HepG2 (cell line): ENCODE measurements at places on chromosomes 5 and 9. TPM values are rescaled to one million over a fixed set of nuclear protein-coding genes. Genes with fewer than 3 reads are reported as not detected.

- DNase-seq = no peak
These were observed 130.9 kb downstream of the COX7C start for GRCh38 chr5:86748538-86749105.

DNA sequence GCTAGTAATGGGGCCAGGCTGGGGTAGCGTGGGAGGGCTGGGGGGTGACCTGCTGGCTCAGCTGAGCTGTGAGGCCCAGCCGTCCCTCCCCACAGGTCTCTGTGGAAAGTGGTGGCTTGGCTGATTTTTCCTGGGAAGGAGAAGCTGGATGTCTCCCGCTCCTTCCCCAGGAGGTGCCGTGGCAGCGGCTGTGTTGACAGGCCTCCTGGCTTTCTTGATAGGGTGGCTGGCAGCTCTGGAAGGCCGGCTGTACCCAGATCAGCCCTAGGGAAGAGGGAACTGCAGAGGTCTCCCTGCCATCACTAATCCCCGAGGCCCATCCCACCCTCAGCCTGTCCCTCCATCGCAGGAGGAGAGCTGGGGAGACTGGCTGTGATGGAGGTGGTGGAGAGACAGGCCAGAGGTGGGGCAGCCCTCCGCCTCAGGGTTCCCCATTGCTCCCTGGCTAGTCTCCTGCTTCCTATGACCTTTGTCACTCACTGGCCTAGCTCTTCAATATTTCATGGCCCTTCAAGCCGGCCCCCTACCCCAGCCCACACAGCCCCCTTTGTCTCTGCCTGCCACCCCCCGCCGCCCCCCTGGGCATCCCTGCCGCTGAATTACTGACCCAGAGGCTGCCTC, 6.8 kb downstream of the CXXC5 start:
- no peak for DNase-seq

DNA sequence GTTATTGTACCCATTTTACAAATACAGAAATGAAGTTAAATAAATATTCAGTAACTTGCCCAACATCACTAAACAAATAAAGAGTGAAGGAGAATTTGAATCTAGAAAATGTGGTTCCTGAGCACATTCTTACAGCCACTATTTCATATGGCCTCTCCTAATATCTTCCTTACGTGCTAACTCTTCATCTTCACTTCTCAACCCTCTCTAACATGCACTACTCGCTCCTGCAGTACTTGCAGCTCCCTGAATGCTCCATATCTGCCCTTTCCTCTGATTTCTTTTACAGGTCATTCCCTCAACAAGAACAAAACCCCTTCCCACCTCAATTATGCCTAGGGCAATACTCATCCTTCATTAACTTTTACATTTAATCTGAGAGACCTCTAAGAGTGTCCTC, 711.5 kb downstream of the CETN3 start:
- no peak for DNase-seq

DNA sequence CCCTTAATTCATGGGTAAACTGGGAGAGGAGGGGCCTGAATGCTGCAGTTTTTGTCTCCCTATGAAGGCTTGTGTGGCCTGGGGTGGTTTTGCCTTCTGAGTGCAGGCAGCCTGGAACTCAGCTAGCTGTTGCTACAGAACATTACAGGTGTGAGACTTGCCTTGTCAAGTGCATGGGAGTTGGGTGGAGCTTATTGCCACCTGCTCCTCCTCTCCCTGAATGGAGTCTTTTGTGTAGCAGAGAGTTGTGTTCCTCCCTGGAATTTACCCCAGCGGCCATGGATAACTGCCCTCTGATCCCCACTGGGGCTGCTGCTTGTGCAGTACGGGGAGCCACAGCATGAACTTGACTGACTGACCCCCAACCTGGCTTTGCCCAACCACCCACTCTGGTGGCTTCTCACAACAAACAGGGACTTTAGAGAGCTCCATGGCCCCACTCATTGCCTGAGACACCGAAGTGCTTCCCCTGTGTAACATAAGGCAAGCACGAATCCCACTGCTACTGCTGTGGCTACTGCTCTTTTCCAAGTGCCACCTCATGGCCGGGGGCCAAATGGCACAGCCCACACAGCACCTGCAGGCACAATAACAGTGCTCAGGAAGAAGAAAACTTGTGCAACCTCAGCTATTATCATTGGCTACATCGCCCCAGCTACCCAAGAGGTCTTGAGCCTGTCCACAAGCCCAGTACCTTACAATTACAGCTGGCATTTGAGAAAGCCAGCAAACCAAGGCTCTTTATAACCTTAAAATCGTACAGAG, 942.9 kb downstream of the CDH18 start:
- no peak for DNase-seq

ANKRD31 gene
- total RNA-seq = 0.08 and 0.09 TPM in 2 replicates

SPAAR gene
- 0.07 TPM in 1 of 2 replicates, not detected in the other for total RNA-seq

CD14 gene
- total RNA-seq = 0.70 and 1.7 TPM in 2 replicates

GRCh38 chr5:10702040-10702629, 58.9 kb downstream of the DAP start:
- DNase-seq = no peak

GRCh38 chr5:129172580-129172979, 78.0 kb downstream of the ISOC1 start:
- no peak for DNase-seq

C8G gene
- total RNA-seq = 2.0 and 4.9 TPM in 2 replicates

DNA sequence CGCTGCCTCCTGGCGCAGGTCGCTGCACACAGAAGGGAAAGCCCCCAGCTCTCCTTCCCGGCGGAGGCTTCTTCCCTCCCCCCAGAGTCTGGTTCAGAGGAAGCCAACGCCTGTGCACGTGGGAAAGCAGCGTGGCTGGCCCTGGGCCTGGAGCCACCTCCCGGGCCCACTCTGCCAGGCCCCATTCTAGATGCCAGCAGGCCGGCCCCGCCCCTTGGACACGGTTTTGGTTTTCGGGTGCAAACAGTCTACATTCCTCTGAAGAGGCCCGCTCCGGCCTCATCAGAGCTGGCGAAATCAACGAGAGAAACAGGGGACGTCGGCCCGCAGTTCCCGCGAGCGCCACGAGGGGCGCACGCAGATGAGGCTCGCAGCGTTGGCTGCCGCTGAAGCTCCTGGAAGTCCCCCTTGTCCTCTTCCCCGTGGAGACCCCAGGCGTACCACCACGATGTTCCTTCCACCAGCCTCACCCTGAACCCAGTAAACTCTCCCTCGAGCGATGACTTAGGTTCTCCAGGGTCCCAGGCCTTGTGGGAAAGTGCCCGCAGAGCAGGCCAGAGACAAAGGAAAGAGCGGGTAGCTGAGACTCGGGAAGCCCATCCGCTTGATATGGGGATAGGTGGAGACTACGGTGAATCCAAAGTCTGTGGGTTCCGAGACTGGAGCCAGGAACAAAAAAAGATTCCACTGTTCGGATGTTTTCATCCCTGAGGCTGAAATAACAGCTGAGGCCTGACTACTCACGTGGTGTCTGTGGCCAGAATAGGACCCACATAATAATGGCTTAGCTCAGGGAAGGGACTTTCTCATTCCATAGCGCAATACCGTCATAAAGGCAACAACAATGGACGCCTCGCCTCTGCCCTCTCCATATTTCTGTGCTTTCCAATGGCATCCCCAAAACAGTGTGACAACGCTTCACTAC, 64.2 kb downstream of the KLF4 start:
- peak; percentile 50 for DNase-seq

CTXN3 gene
- total RNA-seq = not detected in 2 replicates

GRCh38 chr5:37810311-37810710, 29.5 kb downstream of the GDNF start:
- DNase-seq = no peak

DNA sequence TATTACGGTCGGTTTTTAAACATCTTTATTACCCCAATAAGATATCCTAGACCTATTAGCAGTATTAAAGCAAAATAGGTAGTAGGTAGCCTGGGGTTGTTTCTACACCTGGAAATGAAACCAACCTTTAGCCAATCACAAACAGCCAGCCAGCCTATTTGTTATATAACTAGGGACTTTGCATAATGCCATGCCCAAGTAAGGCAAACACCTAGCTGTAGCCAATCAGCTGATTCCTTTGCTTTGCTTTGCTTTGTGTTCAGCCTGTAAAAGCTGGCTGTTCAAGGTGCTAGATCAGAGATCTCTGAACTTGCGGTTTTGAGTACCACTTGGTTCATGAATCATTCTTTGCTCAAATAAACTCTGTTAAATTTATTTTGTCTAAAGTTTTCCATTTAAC, 46.5 kb upstream of the SETD9 start:
- DNase-seq = no peak

DNA sequence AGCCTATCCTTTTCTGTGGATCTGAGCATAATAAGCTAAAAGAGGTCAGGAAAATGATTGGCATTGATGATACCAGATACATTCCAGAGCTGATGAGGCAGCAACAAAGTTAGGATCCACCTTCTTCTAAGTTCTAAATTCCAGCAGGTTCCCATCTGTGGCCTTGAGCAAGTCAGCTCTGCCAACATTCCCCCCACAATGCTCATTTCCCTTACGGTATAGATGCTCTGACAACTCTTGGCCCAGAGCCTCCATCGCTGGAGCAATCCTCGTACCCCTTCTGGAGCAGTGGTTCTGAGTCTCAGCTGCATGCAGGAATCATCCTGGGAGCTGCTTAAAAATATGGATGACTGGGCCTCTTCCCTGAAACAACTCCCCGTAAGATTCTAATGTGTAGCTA, 78.1 kb downstream of the MED27 start:
- no peak for DNase-seq

- no peak for DNase-seq
These were observed 42.1 kb downstream of the LOX start for GRCh38 chr5:122035913-122036312.

DNA sequence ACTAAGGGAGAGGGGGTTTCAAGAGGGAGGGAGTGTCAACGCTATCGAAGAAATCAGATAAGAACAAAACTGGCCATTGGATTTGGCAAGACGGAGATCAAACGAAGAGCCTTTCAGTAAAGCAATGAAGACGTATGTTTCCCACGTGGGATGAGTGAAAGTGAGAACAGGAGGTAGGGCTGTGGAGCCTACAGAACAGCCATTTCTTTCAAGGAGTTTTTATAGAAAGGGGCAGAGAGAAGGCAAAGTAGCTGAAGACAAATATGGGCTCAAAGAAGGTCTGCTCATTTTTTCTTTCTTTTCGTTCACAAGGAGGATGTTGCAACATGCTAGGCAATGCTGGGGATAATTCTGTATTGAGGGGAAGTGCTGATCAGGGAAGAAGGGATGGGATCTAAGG, 98.3 kb downstream of the SUSD1 start:
- no peak for DNase-seq

SLCO6A1 gene
- 0.31 TPM in 1 of 2 replicates, not detected in the other for total RNA-seq

DNA sequence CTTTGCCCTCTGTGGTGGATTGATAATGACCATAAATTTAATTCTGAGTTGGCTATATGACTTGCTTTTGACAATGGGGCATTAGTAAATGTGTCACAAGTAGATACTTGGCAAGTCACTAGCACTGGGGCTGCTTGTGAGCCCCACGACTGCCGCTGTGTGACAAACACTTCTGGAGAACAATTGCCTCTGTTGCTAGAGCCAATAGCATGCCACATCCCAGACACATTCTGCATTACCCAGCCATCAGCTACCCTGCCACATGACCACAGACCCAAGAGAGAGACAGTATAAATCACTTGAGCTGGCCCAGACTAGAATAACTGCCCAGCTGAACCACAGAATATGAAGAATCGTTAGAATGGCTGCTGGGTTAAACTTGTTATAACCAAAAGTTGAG, 753.2 kb upstream of the DMAC1 start:
- no peak for DNase-seq

GRCh38 chr5:152593388-152593787, 188.3 kb upstream of the NMUR2 start:
- DNase-seq = peak; percentile 10

GRCh38 chr9:37209431-37210386, 89.3 kb downstream of the ZCCHC7 start:
- peak; percentile 9 for DNase-seq

SLC6A18 gene
- not detected in 2 replicates for total RNA-seq

DNA sequence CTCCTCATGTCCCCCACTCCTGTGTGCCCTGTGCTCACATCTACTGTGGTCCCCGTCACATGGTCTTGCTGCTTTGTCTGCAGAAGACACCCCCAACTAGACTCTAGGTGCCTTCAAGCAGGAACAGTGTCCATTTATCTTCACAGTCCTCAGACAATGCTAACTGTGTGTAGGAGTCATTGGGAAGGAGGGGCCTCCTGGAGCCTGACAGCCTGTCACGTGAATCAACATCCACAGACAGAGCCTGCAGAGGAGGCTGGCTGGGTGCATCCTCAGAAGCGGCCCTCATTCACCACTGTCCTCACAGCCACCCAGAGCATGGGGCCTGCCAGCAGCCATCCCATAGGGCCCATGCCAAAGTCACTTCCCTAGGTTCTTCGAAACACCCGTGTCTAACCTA, 98.7 kb downstream of the MED10 start:
- DNase-seq = no peak

GRCh38 chr9:97980479-97980803, 2.7 kb upstream of the ANP32B start:
- no peak for DNase-seq

SEMA5A gene
- total RNA-seq = not detected in 2 replicates

- DNase-seq = no peak
These were observed 990.4 kb upstream of the ACO1 start for GRCh38 chr9:31394015-31394473.

DNA sequence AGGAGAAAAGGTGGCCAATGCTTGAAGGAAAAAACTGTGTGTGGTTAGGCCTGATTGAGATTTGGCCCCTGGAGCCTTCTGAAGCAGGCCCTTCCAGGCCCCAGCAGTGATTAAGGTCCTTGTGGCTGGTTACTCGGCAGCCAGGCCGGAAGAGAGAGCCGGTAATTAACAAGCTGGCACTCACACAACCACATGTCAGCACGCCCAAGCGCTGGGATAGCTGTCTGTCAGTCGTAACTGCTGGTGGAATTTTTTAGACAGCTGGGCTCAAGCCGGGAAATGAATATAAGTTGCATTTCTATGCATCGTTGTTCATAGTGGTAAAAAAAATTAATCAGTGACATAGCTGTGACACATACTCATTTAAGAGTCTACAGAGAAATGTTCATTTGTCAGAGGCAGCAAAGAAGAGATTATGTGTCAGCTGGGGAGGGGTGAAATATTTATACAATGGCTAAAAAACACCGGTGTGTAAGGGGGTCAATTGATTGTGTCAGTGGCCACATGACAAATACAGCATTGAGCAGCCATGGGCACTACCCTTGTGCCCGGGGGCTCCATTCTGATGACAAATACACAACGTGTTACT, 13.7 kb upstream of the ARAP3 start:
- no peak for DNase-seq

SAXO1 gene
- not detected in 2 replicates for total RNA-seq

GRCh38 chr5:109693535-109694400, 4.0 kb downstream of the MAN2A1 start:
- no peak for DNase-seq

DNA sequence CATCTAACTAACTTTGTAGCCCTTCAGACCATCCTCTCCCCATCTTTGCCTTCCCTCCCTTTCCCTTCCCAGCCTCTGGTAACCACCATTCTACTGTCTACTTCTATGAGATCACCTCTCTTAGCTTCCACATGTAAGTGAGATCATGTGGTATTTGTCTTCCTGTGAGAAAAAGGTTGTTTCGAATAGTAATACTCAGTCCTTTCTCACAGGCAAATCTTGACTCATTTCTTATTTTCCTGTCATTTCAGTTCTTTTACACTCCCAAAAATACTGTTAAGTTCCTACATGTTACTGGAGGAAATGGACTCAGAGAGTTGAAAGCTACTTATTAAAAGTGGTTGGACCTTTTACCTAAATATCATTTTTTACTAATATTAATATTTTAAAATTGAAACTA, 82.1 kb downstream of the SLF1 start:
- no peak for DNase-seq
